ENCODE measurements at places on chromosomes 13 and 19.

DNA sequence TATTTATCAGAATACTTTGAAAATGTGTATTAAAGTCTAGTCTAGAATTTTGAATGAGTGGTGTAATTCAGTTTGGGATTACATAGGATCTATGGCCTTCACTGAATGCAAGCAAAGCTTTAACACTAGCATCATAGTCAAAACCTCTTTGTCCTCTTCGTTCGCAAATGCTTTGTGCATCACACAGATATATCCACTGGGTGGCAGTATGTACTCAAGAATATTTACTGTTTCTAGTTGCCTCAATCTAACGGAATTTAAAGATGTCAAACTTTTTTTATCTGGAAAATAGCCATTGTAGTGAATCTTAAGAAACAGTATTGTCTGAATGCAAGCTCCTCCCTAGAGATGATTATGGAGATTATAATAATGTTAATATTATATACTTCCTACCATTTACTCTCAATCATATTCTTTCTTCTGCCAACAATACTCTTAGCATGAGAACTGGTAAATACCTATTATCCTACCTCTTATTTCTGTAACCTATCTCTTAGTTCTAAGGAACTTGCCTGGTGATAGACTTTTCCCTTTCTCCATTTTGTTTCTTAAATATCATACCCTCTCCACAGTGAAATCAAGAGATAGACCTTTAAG, 25.8 kb downstream of the LACC1 start:
- DNase-seq, result peak; percentile 28

GRCh38 chr19:16920816-16921529, 32.2 kb downstream of the F2RL3 start:
- DNase-seq, result no peak

GRCh38 chr13:77894743-77895142, 23.9 kb downstream of the EDNRB start:
- DNase-seq, result no peak

- peak; percentile 52 for DNase-seq
Measured at GRCh38 chr19:50357178-50358100, 8.0 kb downstream of the NAPSA start.

- no peak for DNase-seq
Measured at GRCh38 chr19:32067685-32068084, 277.7 kb upstream of the ZNF507 start.

DNA sequence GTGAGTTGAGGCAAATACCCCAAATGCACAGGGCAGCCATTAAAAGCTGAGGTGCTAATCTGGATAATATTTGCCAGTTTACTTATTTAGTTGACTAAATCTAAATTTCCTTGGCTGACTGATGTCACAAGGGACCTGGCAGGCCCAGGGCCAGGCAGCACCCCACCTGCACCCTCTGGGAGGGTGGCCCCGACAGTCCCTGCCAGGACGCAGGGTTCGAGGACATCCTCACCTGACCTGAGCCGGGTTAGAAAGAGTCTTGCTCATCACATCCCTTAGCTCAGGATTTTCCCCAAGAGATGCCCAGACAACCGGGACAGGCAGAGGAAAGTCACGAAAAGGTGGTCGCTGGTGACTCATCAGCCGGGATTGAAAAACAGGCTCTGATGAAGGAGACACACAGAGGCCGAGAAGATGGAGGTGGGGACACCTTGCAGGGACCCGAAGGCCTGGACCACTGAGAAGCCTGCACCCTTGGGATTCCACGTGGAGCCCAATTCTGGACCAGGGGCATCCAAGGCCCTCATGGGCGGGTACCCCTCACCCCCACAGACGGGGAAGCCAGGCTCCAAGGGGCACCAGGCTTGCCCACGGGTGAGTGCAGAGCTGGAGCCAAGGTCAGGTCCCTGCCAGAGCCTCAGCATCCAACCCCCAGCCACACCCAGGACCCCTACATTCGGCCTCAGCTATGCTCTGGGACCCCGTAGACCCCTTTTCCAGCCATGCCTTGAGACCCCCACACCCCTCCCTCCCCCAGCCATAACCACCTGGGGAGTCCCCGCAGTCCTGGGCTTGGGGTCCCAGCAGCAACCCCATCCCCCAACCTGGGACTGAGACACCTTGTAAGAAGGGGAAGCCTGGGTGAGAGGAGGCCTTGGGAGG, 103.2 kb downstream of the SOX1 start:
- DNase-seq, result no peak

- no peak for DNase-seq
Measured at GRCh38 chr19:15120135-15121026, 13.2 kb downstream of the SYDE1 start.

DNA sequence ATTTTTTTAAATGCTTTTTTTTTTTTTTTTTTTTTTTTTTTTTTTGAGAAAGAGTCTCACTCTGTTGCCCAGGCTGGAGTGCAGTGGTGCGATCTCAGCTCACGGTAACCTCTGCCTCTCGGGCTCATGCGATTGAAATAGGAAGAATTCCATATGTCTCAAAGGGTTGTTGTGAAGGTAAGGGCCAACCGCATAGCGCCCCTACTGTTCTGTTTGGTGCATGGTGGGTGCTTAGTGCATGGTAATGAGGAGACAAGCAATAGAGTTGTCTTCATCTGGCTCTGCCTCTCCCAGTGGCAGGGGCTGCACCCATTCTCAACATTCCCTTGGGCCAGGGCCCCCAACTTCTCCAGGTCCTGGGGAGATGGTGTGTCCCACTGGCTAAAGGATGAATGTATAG, 68.7 kb downstream of the RASL11A start:
- DNase-seq, result no peak

DNA sequence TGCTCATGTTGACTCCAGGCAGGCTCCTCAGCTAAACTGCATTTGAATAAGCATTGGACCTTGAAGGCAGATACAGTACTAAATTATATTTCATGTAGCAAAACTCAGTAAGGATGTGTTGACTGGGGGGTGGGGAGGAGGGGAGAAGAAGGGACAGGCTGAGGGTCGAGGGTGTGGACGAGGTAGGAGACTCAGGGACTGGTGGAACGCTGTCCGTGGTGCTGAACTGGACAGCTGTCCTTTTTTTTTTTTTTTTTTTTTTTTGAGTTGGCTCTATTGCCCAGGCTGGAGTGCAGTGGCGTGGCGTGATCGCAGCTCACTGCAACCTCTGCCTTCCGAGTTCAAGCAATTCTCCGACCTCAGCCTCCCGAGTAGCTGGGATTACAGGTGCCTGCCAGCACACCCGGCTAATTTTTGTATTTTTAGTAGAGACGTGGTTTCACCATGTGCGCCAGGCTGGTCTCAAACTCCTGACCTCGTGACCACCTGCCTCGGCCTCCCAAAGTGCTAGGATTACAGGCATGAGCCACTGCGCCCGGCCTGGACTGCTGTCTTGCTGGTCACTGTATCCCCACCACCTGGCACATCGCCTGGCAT, 33.2 kb upstream of the CASP14 start:
- DNase-seq, result peak; percentile 31

- no peak for DNase-seq
Measured at GRCh38 chr13:55517312-55517711, 1623.4 kb upstream of the PRR20A start.

GRCh38 chr19:50410109-50410508, 8.6 kb upstream of the SPIB start:
- DNase-seq, result no peak

DNA sequence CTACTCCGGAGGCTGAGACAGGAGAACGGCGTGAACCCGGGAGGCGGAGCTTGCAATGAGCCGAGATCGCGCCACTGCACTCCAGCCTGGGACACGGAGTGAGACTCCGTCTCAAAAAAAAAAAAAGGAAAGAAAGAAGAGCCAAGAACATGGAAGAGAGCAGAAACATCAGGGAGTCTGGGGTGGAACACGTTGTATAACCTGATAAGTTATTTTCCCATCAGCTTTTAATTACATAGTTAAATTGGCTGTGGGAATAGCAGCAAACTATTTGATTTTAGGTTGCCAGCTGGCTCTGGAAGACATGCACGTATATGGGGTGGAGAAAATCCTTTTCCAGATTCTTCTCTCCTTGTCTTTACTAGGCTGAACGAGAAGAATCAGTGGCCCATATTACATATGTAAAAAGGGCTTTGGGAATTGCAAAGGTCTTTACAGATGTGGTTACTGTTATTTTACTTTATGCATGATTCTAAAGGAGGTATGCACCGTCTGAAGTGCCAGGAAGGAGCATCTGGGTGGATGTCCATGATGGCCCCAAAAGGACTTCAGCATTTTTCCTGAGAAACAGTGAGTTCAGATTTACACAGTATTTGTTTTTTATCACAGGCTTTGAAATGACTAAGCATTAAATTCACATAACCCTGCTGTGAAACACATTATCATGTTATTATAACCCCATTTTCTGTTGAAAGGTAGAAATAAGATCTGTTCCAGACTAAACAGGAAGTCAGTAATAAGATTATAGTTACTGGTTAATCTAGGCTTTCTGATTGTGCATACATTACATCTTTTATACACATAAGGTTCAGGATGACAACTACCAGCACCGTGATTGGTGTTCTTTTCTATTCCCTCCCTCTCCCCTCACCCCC, 4.6 kb upstream of the NAA16 start:
- no peak for DNase-seq

- no peak for DNase-seq
Measured at GRCh38 chr19:49073514-49074378, 1.2 kb upstream of the KCNA7 start.

- no peak for DNase-seq
Measured at GRCh38 chr19:18853755-18854427, 22.1 kb downstream of the UPF1 start.

GRCh38 chr13:44107357-44108121, 227.8 kb downstream of the LACC1 start:
- no peak for DNase-seq

DNA sequence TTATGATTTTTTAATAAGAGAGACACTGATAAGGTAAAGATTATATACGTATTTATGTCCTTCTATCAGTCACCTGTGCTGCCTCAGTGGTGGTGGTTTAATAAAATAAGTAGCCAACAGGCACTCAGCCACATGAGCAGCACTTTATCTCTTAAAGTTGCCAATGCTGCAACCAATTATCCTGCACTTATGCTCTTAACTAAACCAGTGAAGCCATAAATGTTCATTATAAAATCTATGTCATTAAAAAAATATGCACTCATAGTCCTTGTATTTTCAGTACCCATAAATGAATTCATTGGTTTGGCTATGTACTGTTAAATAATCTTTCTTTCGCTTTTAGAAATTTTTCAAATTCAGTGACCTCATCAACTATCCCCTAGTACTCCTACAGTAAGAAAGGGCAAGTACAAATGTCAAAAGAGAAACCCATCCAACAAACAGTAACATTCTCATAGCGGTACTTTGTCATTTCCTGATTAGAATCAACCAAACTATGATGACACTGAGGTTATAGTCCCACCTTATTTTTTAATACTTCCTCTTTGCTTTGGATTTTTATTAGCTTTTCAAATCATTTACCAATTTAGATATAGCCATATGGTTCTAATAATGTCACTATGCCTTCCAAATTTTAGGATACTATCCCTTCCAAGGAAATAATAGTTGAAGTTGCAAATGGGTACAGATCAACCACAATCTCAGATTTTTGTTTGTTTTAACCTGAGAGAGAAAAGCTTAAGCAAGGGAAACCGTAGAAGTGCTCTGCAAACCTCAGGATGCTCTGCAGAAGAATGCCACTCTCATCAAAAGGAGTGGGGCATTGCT, 190.9 kb downstream of the KLF12 start:
- no peak for DNase-seq

- DNase-seq, result no peak
Measured at GRCh38 chr13:30157616-30157993, 149.7 kb downstream of the KATNAL1 start.

DNA sequence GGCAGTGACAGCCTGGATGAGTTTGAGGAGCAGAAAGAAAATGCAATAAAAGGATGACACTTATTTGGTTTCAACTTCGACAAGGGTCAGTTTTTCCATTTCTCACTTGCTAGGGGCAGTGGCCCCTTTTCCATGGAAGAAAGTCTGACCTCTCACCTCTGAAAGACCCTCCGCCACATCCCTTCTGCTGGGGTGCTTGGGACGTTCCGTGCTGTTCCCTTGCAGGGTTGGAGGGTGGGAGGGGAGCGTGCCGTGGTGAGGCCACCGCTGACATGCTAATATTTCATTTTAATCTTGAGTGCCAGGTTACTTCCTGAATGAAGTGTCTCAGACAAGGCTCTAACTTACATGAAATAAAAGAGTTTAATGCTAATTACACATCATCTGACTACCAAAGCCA, 5.2 kb upstream of the ZNF536 start:
- no peak for DNase-seq

DNA sequence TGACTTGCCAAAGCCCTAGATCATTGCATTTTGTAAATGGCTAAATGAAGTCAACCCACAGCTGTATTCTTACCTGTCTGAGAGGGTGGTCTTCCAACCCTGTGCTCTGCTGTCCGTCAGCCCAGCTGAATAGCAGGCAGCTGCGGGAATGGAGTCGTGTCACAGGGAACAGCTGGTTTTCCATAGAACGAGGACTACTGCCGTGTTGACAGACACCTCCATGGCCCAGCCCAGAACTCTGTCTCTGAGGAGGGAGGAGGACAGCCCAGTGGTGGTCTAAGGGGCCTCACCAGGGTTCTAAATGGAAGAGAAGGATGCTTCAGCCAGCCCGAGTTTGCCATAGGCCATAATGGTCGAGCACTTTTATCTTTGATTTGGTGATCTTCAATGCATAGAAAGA, 110.7 kb downstream of the SLC7A1 start:
- no peak for DNase-seq

GRCh38 chr19:3908266-3909054, 24.4 kb upstream of the NMRK2 start:
- no peak for DNase-seq

DNA sequence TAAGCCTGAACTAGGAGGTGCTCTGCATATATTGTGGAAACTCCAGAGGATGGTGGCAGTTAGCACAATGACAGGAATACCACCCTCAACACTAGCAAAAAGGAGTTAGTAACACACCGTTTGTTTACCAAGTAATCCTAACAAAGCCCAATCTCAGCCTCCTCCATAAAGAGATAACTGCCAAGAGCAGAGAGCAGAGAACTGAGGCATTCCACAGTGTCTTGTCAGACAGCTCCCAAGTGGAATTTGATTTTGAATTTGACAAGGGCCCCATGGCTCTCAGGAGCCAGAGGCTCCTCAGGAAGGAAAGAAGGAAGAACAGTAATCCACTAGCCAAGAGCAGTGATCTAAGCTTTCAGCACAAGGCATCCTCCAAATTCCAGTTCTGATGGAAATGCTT, 298.6 kb downstream of the DCLK1 start:
- DNase-seq, result no peak

GRCh38 chr13:108923386-108924047, 294.1 kb downstream of the MYO16 start:
- no peak for DNase-seq

DNA sequence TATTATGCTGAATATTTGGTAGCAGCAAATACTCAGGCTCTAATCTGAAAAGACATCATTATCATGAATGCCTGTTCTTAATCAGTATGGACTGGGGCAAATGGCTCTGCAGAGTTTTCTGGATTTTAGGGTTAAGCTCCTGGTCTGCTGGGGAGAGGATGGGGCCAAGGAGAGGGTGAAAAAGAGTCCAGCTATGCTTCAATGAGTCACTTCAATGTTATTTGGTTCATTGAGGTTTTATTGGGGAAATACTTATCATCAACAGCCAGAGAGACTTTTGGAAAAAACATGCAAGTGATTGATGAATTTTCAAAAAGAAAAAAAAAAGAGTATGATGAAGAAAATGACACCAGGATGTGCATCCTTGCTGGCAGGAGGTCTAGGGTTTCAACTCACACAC, 278.3 kb downstream of the UQCRFS1 start:
- no peak for DNase-seq

Data from HTR-8/SVneo (cell line).